ENCODE measurements at places on chromosomes 7 and 10.

DNA sequence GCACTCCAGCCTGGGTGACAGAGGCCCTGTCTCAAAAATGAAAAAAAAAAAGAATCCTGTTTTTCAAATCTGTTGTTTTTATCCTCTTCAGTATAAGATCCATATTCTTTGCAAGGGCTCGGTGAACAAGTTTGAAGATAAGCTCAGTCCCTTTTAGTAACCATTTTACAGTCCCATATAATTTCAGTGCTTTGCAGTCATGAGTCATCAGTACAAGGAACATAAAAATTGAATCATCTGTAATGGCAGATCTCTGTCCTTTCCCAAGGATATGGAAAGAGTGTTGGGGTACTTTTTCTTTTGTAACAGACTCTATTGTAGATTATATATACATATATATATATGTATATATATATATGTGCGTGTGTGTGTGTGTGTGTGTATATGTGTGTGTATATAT, 52.2 kb upstream of the ZPBP start:
- DNase-seq, result no peak

- DNase-seq, result no peak
Measured at GRCh38 chr10:79092292-79092896, 23.6 kb downstream of the ZMIZ1 start.

GRCh38 chr7:130703851-130704250, 17.5 kb upstream of the TSGA13 start:
- DNase-seq, result no peak

- DNase-seq, result peak; percentile 29
Measured at GRCh38 chr10:100697070-100697469, 48.3 kb upstream of the PAX2 start.

GRCh38 chr7:114392686-114393085, 21.9 kb upstream of the FOXP2 start:
- no peak for DNase-seq

- no peak for DNase-seq
Measured at GRCh38 chr7:133975130-133975529, 152.0 kb upstream of the LRGUK start.

GRCh38 chr7:79050603-79051002, 402.9 kb downstream of the MAGI2 start:
- peak; percentile 1 for DNase-seq

DNA sequence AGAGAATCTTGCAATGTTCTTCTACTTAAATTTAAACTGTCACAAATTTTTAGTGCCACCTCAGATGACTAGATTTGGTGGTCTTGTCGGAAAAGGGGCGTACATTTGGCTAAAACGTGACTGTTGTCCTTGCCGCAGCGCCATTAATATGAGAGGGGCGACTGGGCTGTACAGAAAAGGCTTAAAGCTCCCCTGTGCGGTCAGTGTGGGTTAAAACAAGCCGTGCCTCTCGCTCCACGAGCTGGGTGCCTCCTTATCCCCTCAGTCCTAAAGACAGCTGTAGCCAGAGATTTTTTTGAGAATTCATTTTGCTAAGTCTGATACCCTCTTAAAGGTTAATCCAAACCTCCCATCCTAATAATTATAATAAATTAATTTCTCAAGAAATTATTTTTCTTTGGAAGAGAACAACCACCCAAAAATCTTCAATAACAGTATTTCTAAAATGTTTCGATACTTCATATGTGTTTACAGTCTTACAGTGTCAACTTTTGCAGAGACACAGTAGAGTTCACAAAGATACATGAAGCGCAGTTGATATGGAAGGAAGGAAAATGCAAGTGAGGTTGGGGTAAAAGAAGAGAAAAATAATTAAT, 68.6 kb downstream of the C7orf25 start:
- DNase-seq, result no peak

DNA sequence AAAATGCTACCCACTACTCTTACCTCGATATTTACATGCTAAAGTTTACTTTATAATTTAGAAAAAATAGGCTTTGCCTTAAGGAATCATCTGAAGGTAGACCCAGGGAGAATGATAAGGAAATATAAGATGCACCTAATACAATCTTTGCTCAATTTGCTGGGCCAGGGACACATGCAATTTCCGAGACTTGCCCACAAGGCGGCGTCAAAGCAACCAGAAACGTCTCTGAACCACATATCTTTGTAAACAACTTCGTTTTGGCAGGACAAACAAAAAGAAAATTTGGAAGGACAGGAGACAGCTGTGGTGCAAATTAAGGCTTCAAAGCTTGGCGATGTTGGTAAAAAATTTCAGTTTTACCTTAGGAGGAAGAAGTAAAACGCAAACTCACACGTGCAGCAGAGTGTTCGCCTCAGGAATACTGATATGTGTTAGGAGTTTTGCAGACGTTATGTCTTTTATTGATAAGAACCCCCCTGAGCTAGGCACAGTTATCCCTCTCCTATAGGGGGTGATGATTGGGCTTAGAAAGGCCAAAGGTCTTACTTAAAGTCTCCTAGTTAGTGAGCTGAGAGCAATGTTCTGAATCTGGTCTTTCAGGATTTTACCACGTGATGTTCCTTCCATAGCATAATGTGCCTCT, 134.3 kb downstream of the PRKCQ start:
- peak; percentile 24 for DNase-seq

GRCh38 chr7:2012981-2013380, 219.8 kb downstream of the MAD1L1 start:
- no peak for DNase-seq

DNA sequence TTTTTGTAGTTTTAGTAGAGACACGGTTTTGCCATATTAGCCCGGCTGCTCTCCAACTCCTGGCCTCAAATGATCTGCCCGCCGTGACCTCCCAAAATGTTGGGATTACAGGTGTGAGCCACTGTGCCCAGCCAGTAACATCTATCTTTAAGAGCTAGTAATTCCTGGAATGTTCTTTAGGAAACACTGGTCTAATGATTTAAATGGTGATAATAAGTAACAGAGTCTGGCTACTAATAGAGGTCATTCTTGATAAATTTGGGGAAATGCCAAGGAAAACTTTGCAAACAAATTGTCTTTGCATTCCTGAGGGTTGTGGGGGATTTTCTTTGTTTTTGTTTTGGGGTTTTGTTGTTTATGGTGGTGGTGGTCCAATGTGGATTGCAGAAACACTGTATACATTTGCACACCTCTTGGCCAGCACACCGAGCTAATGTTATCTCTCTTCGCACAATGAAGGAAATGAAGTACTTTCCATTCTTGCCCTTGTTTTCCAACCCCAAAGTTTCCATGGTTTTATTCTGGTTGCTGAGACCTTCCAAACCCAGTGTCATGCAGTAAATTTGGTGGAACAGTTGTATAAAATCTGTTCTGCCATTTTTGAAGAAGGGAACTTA, 51.3 kb upstream of the WIPF3 start:
- no peak for DNase-seq

DNA sequence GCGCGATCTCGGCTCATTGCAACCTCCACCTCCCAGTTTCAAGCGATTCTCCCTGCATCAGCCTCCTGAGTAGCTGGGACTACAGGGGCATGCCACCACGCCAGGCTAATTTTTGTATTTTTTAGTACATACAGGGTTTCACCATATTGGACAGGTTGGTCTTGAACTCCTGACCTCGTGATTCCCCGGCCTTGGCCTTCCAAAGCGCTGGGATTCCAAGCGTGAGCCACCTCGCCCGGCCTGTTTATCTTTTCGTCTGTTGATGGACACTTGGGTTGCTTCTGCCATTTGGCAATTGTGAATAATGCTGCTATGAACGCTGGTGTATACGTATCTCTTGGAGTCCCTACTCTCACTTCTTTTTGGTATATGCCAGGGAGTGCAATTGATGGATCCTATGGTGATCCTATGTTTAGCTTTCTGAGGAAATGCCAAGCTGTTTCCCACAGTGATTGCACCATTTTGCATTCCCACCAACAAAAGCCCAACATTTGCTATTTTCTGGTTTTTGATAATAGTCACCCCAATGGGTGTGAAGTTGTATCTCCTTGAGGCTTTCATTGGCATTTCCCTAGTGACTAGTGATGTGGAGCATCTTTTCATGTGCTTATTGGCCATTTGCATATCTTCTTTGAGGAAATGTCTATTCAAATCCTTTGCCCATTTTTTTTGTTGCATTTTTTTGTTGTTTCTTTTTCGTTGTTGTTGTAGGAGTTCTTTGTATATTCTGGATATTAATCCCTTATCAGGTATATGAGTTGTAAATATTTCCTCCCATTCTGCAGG, 3.5 kb downstream of the ANTXRL start:
- no peak for DNase-seq

- no peak for DNase-seq
Measured at GRCh38 chr10:48671914-48672595, 12.6 kb upstream of the WDFY4 start.

- DNase-seq, result no peak
Measured at GRCh38 chr7:124152859-124153692, 120.2 kb upstream of the TMEM229A start.

- no peak for DNase-seq
Measured at GRCh38 chr10:26555719-26556368, 117.7 kb downstream of the APBB1IP start.

DNA sequence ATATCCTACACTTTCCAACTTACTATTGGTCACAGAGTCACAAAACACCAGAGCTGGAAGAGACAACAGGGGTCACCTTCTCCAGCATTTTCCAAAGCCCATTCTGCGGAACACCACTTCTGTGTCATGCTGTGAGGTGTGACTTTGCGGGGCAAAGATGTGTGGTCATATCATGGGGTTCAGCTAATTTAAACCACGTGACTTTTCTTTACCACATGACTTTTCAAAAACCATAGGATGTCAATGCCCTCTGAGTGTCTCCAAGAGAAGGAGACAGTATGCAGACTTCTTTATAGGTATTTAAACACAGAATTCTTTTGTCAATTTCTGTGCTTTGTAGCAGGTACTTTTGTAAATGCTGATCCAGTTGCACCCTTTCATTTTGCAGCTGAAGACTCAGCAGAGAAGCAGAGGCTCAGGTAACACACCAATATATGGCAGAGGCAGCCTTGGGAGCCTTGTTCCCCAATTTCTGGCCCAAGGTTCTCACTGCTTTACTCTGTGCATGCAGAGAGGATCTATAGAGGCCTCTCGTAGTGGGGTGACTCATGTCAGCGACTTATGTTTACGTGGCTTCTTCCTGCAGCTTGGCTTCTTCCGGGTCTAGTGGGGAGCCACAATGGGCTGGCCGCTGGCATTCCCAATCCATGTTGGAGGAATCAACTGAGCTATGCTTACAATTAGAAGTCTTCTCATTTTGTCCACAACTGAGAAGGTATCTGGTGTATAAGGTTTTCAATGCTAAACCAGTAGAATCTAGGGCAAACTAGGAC, 104.0 kb upstream of the RHOBTB1 start:
- no peak for DNase-seq

DNA sequence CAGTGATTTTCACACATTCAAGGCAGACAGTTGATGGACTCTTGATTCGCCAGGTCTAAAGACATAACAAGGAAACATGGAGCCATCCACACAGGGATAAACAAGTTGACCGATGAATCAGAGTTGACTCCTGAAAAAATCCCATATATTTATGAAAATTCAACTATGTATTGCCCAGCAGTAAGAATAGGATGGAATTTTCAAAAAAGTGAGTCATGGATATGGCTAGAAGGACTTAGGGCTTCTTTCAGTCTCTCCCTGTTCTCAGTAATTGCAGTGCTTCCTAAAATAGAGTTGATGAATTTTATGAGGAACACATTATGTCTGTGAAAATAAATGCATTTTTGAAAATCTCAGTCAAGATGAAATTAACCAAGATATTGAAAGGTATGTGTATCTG, 301.2 kb downstream of the PLXDC2 start:
- DNase-seq, result no peak

- DNase-seq, result no peak
Measured at GRCh38 chr7:26562841-26563240, 271.2 kb downstream of the SNX10 start.

- no peak for DNase-seq
Measured at GRCh38 chr7:26099236-26099635, 52.8 kb upstream of the NFE2L3 start.

GRCh38 chr7:217781-218180, 25.4 kb downstream of the FAM20C start:
- no peak for DNase-seq

DNA sequence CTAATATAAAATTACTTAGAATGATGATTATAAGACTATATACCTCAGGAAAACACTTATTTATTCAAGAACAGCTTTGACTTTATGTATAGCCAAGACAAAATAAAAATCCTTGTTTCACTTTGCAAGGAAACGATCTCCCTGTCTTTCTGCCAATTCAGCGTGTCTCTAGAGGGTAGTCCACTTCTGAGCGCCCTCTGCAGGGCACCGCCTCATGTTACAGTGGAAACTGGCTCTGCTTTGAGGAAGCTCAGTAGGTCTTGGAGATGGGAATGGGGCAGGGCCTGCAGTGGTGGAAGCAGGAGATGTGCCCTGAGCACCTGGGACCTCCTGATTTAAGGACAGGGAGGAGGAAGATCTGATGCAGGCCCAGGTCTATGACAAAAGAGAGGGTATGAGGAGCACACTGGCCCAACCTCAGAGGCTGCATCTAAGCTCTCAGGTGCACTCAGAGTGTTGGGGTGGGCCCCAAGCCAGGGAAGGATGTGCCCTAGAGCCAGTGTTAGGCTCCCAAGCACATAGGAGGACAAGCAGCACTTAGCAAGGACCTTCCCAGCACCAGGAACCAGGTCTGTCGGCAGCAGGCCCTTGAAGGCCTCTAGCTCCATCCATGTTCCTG, 481.0 kb downstream of the TNS3 start:
- DNase-seq, result peak; percentile 39

- no peak for DNase-seq
Measured at GRCh38 chr7:42414028-42414427, 177.0 kb upstream of the GLI3 start.

- no peak for DNase-seq
Measured at GRCh38 chr10:3853547-3854303, 68.7 kb upstream of the KLF6 start.

- no peak for DNase-seq
Measured at GRCh38 chr10:15201589-15202300, 33.3 kb upstream of the NMT2 start.

DNA sequence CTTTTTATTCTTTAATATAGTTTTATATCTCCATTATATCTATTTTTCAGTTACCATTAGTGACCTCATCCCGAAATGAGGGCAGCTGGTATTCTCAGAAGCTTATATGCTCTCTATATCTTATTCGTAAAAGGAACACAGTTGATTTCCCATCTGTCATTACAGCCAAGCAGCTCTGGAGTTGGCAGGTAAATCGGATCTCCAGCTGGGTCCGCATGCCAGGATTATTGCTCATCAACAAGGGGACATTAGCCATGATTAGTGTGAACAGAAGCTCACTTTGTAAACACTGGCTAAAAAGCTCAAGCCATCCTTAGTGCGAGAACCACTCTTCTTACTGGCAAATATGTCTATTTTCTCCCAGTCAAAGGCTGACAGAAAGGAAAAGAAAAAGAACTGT, 180.3 kb downstream of the NPSR1 start:
- DNase-seq, result no peak

DNA sequence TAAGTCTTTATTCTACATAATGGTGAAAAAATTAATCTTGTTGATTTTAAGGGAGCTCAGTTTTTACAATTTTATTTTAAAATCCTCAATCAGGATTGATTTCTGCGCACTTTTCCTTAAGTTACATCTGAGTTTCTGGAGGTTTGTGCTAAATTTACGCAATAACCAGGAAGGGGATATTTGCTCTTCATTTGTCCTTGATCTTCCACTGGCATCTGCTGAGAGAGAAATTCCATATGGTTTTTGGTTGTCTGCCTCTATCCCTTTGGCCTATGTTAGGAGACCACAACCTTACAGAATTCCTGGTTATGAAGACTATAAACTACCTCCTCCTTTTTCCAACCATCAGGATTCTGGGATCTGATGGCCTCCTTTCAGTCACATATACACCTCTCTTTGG, 20.1 kb upstream of the CDK6 start:
- DNase-seq, result no peak

GRCh38 chr7:155604504-155604997, 39.9 kb upstream of the RBM33 start:
- no peak for DNase-seq

GRCh38 chr7:65475734-65476319, 102.2 kb downstream of the ZNF92 start:
- DNase-seq, result no peak
